Activated CD4-positive, CD25-positive, alpha-beta regulatory T cell (primary cell): ENCODE measurements at places on chromosomes 4 and X.

GRCh38 chrX:13082206-13083065 lies 38.0 kb upstream of the FAM9C start:
- no peak for DNase-seq

GRCh38 chr4:122689972-122690371 lies 42.5 kb upstream of the BBS12 start:
- no peak for DNase-seq

- DNase-seq, result no peak
Observed at GRCh38 chr4:172411149-172411548, 597.9 kb downstream of the GALNTL6 start.

DNA sequence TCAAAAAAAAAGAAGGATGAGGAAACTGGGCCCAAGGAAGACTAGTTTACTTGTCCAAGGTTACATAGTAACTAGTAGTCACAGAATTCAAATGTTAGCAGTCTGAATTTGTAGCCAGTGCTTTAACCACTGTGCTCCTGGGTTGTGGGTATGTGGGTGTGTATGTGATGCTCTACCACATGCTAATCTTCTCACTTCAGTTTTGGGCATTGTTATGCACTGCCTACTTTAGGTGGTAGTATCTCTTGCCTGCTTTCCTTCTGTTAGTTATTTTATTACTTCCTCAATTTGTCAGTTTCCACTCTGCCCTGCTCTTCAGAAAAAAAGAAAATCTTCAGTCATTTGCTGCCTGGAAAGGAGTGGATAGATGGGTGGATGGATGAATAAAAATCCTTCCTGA lies 219.2 kb downstream of the RPA4 start:
- DNase-seq, result no peak

DNA sequence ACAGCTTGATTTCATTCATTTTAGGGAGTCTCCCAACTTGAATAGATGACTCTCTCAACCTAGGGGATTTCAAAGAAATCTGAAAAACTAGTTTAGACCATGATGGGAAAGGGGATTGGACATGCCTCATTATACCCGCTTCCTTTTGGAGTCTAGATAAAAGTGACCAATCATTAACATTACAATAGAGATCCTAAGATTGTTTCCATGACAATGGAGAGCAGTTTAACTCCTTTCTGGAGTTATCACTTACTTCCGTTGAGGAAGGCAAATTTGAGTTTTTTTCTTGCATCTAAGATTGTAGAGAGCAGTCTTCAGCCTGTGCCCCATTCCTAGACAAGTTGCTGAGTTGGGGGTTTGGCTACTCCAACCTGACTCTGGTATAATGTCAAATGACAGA lies 11.4 kb upstream of the IL15 start:
- no peak for DNase-seq

GRCh38 chr4:21628916-21629610 lies 319.5 kb downstream of the KCNIP4 start:
- no peak for DNase-seq

GRCh38 chr4:152063621-152064240 lies 302.9 kb upstream of the GATB start:
- no peak for DNase-seq

DNA sequence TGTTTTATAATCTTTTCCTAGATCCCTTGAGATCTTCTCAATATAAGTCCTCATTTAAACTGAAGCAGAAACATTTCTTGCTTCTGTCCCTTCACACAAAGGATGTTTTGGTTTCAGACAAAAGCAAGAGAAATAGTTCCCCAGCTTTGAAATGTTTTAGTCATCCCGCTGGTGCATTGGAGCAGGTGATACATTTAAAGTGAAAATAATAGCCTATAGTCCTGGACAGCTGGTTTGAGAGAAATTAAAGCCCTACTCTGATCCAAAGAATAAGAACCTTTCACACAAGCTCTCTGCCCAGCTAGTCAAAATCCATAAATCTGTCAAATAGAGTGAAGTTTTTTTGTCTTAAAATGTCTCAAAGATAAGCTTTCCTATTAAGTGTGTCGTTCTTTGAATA lies 79.4 kb downstream of the LUZP4 start:
- no peak for DNase-seq

DNA sequence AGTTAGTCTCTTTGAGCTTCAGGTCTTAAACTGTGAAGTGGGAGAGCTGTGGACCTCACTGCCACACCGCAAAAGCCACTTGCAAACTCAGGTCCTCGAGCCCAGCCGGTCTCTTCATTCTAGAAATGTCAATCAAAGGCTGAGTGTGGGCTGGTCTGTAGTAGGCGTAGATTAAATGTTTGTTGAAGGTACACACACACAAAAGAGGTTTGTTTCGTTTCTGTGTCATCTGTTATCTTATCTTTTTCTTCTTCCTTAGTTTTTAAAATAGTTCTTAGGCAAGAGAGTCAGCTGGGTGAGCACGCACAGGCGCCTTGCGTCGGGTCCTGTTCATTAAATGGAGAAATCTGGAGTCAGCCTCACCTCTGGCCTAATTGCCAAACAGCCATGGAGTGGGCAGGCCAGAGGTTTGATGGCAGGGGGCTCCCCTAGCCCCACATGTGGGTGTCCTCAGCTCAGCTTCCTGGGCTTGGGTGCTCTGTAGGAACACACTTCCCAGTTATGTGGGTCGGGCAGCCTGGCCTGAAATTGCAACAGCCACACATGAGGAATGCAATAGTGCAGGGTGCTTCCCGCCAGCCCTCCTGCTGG lies 836 bp upstream of the PSAPL1 start:
- no peak for DNase-seq

GRCh38 chr4:26162101-26162500 lies 158.7 kb upstream of the RBPJ start:
- DNase-seq, result no peak

DNA sequence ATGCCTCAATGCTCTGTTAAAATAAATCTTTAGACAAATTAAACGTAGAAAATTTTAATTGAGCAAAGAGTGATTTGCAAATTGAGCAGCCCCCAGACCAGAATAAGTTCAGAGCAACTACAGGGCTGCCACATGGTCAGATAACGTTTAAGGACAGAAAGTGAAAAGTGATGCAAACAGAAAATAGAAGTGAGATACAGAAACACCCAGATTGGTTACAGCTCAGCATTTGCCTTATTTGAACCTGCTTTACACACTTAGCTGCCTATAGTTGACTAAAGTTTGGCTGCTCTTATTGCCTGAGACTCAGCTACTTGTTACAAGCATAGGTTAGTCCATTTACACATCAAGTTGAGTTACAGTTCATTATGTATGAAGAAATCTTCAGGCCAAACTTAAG lies 1800.8 kb upstream of the PCDH10 start:
- DNase-seq, result no peak

- no peak for DNase-seq
Observed at GRCh38 chr4:165965503-165965902, 92.5 kb downstream of the TLL1 start.

DNA sequence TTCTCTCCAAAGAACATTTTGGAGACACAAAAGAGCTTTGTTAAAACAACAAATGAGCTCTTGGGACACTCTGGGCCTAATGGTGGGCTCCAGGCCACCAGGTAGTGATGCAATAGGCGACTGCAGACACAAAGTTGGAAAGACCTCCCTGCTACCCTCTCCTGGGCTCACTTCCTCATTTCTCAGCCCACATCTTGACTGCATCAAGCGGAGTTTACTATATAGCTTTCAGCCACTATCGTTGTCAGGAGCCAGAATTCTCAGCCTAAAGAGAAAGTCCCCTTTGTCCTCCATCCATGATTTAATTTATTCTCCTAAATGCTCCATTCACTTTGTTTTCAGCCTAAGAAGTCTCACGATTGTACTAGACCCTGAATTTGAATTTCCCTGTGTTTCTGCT lies 114.9 kb downstream of the EFHC2 start:
- DNase-seq, result no peak

GRCh38 chrX:154539077-154539476 lies 7.6 kb downstream of the G6PD start:
- no peak for DNase-seq

- no peak for DNase-seq
Observed at GRCh38 chr4:67696061-67696460, 4.9 kb downstream of the UBA6 start.

- DNase-seq, result no peak
Observed at GRCh38 chr4:93605163-93605562, 223.4 kb upstream of the ATOH1 start.

DNA sequence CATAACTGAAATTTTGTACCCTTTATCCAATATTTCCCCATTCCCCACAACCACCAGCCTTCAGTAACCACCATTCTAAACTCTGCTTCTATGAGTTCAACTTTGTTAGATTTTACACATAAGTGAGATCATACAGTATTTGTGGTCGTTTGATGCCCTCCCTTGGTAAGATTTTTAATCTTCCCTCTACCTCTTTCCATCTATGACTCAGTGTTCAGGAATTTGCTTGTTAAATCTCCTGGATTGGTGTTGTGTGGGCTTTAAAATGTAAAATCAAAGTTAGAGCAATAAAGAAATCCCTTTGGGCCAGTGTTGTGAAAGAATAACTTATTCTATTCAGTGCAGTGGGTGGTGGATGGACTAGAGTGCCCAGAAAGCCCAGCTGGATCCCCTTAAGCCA lies 37.4 kb downstream of the SLC16A2 start:
- DNase-seq, result no peak

- no peak for DNase-seq
Observed at GRCh38 chrX:51496501-51497291, at the start of gene NUDT11. TSS of gene NUDT11 (minus strand) at chrX:51496592. CDS start at chrX:51496444, 148 bp downstream.

GRCh38 chr4:93710101-93710846 lies 118.3 kb upstream of the ATOH1 start:
- no peak for DNase-seq

GRCh38 chr4:98260047-98260578 lies 1.1 kb upstream of the RAP1GDS1 start:
- DNase-seq, result no peak
